ENCODE measurements at places on chromosomes 6 and 20.

DNA sequence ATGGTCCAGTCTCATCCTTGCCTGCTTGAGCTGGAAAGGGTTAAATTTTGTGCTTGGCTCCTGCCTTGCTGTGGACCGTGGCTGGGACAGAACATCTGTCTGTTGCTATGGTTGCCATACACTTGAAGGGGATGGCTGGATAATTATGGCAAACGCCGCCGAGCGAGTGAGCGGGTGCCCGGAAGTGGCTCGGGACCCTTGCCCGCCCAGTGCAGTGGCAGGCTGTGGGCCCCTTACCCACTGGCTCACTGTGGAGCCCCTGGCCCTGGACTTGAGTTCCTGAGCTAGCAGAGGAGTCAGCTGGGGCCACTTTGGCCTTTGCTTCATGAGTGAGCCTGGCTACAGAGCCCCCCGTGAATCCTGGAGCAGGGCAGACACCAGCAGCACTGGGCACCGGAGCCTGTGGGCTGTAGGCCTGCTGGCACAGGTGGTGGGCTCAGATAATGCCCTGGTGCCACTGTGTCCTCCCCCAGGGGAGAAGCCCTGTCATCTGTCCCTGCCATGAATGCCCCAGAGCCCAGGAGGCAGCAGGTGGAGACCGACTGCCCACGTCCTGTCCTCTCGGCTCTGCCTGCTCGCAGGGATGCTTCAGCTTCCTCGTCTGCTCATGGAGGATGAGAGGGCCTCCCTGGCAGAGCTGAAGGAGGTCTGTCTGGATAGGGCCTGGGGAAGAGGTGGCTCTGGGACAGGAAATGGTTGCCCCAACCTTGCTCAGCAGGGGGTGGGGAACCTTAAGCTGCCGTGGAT is 25.5 kb upstream of the NOL4L start:
- DNase-seq = no peak

DNA sequence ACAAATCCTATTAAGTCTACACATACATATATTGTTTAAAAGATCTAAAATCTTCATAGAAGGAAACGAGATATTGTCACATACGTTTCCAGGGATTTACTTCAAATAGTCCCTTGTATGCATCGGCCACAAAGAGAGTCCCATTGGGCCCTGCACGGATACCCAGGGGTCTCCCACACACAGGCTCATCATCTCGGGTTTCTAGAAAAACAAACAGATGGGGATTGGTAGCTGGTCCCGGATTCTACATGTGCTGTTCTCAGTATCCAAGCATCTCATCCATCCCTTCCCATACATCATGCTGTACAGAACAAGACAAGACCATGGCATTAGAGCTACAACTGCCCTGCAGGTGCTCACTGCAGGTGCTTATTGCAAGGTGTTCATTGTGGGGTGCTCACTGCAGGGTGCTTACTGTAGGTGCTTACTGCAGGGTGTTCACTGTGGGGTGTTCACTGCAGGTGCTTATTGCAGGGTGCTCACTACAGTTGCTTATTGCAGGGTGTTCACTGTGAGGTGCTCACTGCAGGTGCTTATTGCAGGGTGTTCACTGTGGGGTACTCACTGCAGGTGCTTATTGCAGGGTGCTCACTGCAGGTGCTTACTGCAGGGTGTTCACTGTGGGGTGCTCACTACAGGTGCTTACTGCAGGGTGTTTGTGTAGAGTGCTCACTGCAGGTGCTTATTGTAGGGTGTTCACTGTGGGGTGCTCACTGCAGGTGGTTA is 21.0 kb downstream of the APMAP start:
- DNase-seq = no peak

GRCh38 chr20:47957135-47957534 is 171.9 kb upstream of the SULF2 start:
- no peak for DNase-seq

DNA sequence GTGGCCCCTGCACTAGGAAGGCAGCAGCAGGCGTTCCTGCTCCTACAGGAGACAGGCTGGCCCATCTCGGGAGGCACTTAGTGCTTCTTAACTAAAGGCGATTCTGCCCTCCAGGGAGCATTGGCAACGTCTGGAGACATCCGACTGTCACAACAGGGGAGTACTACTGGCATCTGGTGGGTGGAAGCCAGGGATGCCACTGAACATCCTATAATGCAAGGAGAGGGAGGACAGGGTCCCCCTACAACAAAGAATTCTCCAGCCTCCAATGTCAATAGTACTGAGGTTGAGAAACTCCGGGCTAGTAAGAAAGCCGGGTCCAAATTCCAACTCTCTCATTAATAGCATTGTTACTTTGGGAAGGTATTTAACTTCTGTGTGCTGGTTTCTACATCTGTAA is 119.4 kb upstream of the ARMC2 start:
- DNase-seq = no peak

DNA sequence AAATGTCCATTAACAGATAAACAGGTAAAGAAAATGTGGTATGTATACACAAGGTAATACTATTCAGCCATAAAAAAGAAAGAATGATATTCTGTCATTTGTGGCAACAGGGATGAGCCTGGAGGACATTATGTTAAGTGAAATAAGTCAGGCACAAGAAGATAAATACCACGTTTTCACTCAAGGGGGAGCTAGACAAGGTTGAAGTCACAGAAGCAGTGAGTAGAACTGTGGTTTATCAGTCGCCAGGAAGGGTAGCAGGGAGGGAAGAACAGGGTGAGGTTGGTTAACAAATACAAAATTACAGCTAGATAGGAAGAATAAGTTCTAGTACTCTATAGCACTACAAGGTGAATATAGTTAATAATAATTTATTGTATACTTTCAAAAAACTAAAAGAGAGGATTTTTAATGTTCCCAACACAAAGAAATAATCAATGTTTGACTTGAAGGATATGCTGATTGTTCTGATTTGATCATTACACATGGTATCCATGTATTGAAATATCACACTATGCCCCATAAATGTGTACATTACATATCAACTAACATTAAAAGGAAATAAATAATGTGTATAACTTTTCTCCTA is 21.1 kb downstream of the RTN4IP1 start:
- DNase-seq = no peak

GRCh38 chr20:52219441-52219840 is 27.9 kb upstream of the ZFP64 start:
- DNase-seq = no peak
